T-helper 9 cell (primary cell): ENCODE measurements at places on chromosomes 2 and 18.
A peak's percentile ranks its signal among the peaks of the same experiment; 100 is the strongest.

- DNase-seq = no peak
Observed at GRCh38 chr2:162261032-162261945, 18.0 kb upstream of the FAP start.

DNA sequence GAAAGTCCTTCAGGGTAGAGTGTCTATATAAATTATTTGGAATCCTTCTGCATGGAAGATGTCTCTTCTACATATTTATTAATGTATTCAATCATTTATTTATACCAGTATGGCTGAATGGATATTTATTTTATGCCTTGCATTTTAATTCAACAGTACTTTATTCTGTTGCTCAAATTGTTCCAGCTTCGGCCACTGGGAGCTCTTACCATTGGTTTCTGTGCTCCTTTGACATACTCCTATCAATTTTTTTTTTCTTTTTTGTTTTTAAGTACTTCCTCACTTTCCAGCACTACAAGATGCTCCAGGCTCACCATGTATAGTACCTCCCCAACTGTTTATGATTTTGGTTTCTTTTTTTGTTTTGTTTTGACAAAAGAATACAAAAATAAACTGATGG lies 39.4 kb upstream of the WIPF1 start:
- no peak for DNase-seq

DNA sequence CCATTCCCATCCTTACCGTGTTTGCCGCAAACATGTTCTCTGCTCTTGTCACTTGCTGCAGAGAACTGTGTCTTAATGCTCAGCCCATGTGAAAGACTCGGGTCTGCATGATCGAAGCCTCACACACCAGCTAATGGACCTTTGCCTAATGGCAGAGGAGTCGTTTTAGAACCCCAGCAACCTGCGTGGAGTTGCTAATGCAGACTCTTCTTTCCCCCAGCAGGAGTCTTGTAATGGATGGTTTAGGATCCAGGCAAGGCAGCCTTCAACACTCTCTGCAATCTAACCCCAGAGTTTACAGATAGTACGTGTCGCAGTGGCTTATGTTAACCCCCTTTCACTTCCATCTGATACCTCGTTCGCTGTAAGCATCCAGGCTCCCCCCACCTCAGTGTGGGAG lies 316.4 kb downstream of the AGAP1 start:
- no peak for DNase-seq

GRCh38 chr2:22697054-22697788 lies 687.8 kb upstream of the KLHL29 start:
- DNase-seq = no peak

- no peak for DNase-seq
Observed at GRCh38 chr2:151029406-151030157, 232.1 kb downstream of the RBM43 start.

DNA sequence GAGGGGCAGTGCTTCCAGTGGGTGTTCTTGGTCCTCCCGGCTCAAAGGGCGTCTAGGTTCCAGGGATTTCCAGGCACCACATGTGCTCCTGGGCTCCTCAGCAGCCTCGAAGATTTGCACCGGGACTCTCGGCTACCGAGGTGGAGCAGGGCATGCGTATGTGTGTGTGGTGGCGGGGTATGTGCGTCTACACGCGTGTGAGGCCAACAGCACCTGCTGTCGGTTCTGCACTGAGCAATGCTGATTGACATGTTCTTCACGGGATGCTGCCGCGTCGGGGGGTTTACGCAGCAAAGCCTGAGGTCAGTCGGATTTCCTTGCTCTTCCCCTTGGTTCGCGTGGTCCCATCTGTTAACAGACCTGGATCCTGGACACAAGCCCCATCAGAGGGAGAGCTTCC lies 119.8 kb downstream of the NDUFA10 start:
- no peak for DNase-seq

- DNase-seq = no peak
Observed at GRCh38 chr2:70728128-70728527, 39.9 kb downstream of the ADD2 start.

- DNase-seq = no peak
Observed at GRCh38 chr2:95231723-95232122, 24.4 kb downstream of the ZNF892 start.

DNA sequence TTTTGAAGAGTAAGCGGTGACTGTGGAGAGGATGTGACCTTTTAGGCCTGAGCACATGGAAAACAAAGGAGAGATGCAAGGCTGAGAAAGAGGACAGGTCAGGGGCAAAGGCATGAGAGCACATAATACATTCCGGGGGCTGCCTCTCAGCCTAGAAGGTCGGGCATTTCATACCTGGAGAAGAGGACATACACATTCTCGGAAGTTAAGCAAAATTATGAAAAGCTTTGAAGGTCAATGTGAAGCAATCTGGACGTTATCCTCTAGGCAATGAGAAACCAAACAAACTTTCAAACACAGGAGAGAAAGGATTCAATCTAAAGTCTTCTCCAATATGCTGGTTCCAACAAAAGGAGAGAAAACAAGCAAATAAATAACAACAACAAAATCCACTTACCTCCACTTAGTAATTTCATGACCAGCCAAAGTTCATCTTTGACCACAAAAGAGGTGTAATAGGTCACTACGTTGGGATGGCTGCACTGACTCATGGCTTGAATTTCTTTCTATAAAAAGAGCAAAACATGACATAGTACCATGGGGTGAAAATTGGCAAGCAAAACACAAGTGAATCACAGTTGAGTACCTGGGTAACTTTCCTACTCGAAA lies 80.4 kb downstream of the STK39 start:
- no peak for DNase-seq

DNA sequence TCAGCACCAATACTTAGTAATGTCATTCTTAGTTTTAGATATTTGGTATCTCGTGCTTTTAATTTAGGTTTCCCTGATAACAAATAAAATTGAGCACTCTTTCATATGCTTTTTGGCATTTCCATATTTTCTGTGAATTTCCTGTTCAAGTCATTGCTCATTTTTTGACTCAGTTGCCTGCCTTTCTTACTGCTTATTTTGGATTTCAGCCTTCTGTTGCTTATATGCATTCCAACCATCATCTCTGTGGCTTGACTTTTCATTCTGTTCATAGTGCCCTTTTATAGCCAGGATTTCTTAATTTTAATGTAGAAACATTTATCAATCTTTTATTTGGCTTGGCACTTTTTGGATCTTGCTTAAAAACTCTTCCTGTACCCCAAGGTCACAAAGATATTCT lies 14.5 kb upstream of the KIF3C start:
- no peak for DNase-seq

GRCh38 chr18:77567205-77567604 lies 317.6 kb downstream of the GALR1 start:
- DNase-seq = no peak

GRCh38 chr2:174072069-174072468 lies 106.9 kb upstream of the SP3 start:
- no peak for DNase-seq

GRCh38 chr2:205787761-205788160 lies 105.5 kb downstream of the NRP2 start:
- DNase-seq = no peak

GRCh38 chr2:100544911-100545596 lies 17.7 kb upstream of the PDCL3 start:
- no peak for DNase-seq

GRCh38 chr2:53129851-53130250 lies 637.8 kb upstream of the CHAC2 start:
- DNase-seq = no peak

GRCh38 chr18:50644146-50644545 lies 84.3 kb downstream of the MAPK4 start:
- no peak for DNase-seq

- no peak for DNase-seq
Observed at GRCh38 chr2:239386872-239387445, 13.9 kb downstream of the HDAC4 start.

DNA sequence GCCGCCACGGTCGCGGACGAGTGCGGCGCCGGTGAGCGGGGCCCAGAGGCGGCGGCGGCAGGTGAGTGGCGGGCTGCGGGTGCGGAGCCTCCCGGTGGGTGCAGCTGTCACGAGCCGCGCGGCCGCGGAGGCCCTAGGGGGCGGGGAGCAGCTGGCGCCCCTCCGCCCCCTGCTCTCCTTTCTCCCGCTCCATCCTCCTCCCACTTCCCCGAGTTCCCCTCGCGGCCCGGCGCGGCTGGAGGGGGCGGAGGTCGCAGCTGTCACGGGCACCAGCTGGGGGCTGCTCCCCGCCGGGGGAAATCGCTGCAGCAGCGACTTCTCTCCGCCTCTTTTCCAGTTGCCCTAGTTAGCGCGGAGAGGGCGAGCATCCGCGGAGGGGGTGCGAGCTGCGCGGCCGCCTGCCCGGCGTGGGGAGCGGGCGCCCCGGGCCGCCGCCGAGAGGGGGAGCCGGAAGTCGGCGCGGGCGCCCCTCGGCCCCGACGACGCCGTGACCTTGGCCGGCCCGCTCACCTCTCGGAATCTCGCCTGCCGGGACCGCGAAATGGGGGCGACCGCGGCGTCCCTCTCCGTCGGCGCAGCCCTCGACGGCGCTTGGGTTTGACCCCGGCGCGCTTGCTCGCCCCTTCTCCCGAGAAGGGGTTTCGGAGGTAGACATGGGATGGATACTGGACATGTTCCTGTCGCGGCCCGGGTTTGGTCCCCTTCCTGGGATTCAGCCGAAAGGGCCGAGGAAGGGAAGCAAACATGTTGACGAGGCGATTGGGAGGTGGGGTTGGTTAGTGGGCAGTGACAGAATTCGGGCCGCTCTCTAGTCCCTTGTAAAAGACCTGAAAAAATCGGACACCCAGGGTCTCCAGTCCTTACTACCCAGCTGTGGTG lies 727 bp downstream of the NCOA1 start:
- peak; percentile 58 for DNase-seq

DNA sequence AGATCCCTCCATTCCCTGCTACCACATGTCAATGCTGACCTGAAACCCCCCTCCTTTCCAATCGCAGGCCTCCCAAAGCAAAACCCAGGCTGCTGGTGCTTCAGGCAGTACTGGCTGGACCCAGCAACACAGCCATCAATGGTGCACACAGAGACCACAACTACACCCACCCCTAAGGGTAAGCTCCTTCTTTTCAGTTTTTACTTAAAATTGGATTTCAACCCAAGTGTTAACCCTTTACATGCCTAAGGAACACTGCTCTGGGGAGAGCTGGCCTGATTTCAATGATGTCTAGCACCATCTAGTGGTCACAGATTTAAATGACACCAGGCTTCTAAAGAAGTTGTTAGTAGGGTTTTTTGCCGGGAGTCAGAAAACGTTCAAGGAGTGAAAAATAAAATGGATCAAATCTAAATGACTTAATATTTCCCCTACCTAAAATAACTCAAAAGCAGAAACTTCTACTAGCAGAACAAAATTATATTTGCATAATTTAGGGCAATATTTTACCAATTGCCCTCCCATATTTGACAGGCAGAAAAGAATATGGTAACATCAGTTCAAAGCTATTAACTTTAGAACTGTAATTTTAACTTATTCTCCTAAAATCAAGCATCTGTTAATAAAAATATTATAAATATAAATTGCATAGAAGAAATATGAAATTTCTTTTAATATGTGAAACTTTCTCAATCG lies 24.6 kb downstream of the FECH start:
- no peak for DNase-seq

GRCh38 chr2:161761160-161761559 lies 136.9 kb downstream of the SLC4A10 start:
- no peak for DNase-seq

DNA sequence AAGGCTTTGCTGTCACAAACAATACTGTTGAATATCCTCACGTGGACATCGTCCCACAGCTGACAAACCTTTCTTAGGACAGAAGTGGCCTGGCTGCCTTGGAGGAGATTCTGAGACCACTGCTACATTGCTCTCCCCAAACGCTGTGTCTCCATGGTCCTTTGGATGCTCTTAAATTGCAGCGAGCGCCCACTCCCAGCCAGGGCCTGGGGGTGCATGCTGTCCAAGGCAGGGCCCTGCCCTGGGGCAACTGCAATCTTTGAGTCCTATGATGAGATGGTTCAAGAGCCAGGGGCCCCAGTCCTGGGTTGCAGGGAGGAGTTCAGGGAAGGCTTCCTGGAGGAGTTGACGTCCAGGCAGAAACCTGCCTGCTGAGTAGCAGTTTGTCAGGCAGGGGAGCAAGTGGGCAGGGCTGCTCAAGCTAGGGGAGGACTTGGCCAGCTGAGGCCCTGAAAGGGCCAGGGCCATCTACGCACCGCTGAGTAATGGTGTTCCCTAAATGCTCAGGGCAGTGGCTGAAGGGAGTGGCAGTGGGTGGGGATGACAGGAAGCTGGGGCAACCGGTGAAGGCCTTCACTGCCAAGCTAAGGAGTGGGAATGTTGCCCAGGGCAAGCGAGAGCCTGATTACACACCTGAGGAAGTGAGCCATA lies 10.8 kb upstream of the SDC1 start:
- no peak for DNase-seq

- no peak for DNase-seq
Observed at GRCh38 chr18:28208268-28208667, 31.3 kb upstream of the CDH2 start.

- DNase-seq = no peak
Observed at GRCh38 chr2:174846941-174847938, 83.0 kb upstream of the CHRNA1 start.

DNA sequence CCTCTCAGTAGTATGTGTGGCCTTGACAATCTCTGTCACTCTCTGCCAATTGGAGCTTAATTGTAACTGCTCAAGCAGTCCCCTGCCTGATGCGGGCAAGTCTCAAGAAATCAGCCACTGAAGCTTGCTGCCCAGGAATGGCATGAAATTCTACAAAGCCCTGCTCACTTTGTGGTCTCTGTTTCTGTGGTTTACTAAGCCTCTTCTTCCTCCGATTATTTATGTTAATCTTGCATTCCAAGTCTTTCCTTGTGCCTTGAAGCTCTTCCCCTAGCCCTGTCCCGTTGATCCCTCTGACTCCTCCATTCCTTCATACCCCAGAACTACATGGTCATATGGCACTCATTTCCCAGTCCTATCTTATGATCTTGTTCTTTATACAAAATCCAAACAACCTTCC lies 489.3 kb upstream of the CHST9 start:
- DNase-seq = no peak
